ENCODE measurements at places on chromosomes 1 and 21.

GRCh38 chr1:160850993-160851392 lies 11.7 kb downstream of the CD244 start:
- DNase-seq: no peak

GRCh38 chr1:18927654-18928272 lies 25.4 kb upstream of the ALDH4A1 start:
- no peak for DNase-seq

GRCh38 chr1:77958391-77958790 lies 20.5 kb downstream of the FUBP1 start:
- DNase-seq: no peak

DNA sequence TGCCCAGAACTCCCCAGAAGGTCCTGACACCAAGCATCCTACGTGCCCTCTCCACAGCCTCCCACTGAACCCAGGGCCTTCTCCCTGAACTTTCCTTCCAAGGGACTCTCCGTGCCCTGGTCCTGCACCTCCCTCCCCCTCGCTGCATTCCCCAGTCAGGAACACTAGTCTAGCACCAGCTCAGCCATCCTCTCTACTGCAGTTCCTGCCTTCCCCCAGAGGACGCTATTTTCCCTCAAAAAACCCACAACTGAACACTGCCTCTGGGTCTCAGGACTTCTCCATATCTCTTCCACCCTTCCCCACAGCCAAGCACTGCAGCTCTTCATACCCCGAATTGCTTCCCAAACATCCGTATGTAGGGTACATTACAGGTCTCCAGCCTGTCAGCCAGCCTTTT lies 12.6 kb upstream of the ARTN start:
- DNase-seq: no peak

- DNase-seq: no peak
These were observed 61.1 kb upstream of the GNG4 start for GRCh38 chr1:235710687-235711086.

All from sciatic nerve (tissue), 2 donors.